ENCODE measurements at places on chromosomes 5 and 9.

- H3K4me3 ChIP-seq = no peak overlapping the region
- no peak for DNase-seq
- no peaks in the 10 kb centered on the region for H3K36me3 ChIP-seq
- H3K4me1 ChIP-seq = peaks cover 5% of the 10 kb centered on the region
Observed at GRCh38 chr9:135898634-135899407, 8.5 kb downstream of the CAMSAP1 start.

- DNase-seq = no peak
- H3K27ac ChIP-seq = no peak overlapping the region
- no peaks in the 10 kb centered on the region for H3K4me1 ChIP-seq
- H3K27me3 ChIP-seq = no peaks in the 10 kb centered on the region
- no peak overlapping the region for H3K4me3 ChIP-seq
Observed at GRCh38 chr5:54838843-54839242, 146.6 kb downstream of the ESM1 start.

GRCh38 chr9:2179567-2179966, 164.4 kb downstream of the SMARCA2 start:
- peaks cover 18% of the 10 kb centered on the region for H3K36me3 ChIP-seq
- no peaks in the 10 kb centered on the region for H3K4me1 ChIP-seq
- H3K27ac ChIP-seq = no peak overlapping the region
- no peaks in the 10 kb centered on the region for H3K27me3 ChIP-seq
- no peak for DNase-seq

GRCh38 chr5:142491270-142491669, 166.4 kb upstream of the SPRY4 start:
- H3K27me3 ChIP-seq = no peaks in the 10 kb centered on the region
- H3K4me3 ChIP-seq = no peak overlapping the region
- no peaks in the 10 kb centered on the region for H3K4me1 ChIP-seq

GRCh38 chr9:133754688-133755227, 16.6 kb upstream of the SARDH start:
- peaks cover 5% of the 10 kb centered on the region for H3K27me3 ChIP-seq
- H3K4me3 ChIP-seq = no peak overlapping the region
- no peak for DNase-seq
- no peak overlapping the region for H3K27ac ChIP-seq
- H3K36me3 ChIP-seq = no peaks in the 10 kb centered on the region
- no peaks in the 10 kb centered on the region for H3K4me1 ChIP-seq

GRCh38 chr9:16207161-16207560, 654.3 kb downstream of the CCDC171 start:
- no peaks in the 10 kb centered on the region for H3K27me3 ChIP-seq
- H3K27ac ChIP-seq = no peak overlapping the region
- H3K36me3 ChIP-seq = no peaks in the 10 kb centered on the region
- H3K4me1 ChIP-seq = no peaks in the 10 kb centered on the region

DNA sequence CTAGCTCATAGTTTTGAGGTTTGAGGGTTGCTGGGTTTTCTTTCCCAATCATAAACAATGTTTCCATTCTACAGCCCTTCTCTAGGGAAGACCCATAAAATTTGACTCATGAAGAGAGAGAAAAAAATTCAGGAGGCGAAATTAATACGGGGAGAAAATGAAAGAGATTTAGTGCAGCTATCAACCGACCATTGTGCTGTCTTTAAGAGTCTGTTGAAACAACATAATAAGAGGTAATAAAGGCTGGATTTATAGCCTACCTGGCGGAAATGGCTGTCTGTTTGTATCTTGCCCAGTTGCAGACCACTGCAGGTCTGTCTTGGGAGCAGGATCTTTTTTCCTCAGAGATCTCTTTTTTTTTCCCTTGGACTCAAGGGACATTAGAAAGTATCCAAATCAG, 66.9 kb downstream of the TLR4 start:
- no peak for DNase-seq
- no peaks in the 10 kb centered on the region for H3K36me3 ChIP-seq
- no peaks in the 10 kb centered on the region for H3K4me1 ChIP-seq

GRCh38 chr9:121085661-121086060, 10.9 kb downstream of the CNTRL start:
- no peak for DNase-seq
- no peaks in the 10 kb centered on the region for H3K27me3 ChIP-seq
- peaks cover 37% of the 10 kb centered on the region for H3K36me3 ChIP-seq
- no peaks in the 10 kb centered on the region for H3K4me1 ChIP-seq
- no peak overlapping the region for H3K4me3 ChIP-seq

GRCh38 chr9:92590377-92590776, 54.6 kb upstream of the ECM2 start:
- H3K4me1 ChIP-seq = no peaks in the 10 kb centered on the region
- H3K4me3 ChIP-seq = no peak overlapping the region
- no peaks in the 10 kb centered on the region for H3K36me3 ChIP-seq
- H3K27me3 ChIP-seq = no peaks in the 10 kb centered on the region
- no peak overlapping the region for H3K27ac ChIP-seq

DNA sequence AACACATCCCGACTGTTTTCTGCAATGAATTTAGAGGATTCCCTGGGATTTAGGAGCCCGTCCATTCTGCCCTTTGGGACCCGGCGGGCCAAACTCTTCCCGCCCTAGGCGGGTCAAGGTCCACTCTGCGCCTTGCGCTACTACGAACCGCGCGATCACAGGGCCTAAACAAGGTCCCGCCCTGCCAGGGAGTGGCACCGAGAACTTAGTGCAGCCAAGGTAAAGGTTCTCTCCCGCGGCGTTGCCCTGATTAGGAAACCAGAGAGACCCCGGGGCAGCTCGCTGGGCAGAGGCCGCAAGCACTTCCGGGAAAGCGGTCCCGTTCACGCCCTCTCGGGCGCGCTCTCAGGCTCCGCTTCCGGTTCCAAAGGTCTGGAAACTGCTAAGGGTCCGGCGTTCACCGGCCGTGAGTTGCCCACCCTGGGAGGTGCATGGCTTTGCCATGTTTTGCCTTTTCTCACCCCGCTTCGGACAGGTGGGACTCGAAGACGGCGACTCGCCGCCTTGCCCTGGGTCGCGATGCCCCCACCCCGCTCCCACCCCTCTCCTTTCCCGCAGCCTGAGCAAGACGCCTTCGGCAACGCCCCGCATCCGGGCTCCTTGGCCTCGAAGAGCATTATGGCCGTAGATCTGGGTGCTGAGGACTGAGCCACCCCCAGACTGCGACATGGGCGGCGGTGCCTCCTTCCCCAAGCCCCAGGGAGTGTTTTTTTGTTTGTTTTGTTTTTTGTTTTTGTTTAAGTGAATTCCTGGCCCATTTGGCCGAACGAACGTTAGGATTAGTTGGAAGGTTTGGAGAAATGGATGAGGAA, 23.4 kb downstream of the HNRNPK start:
- H3K4me3 ChIP-seq = peak overlapping the region; percentile 77
- DNase-seq = peak; percentile 12
- H3K27ac ChIP-seq = peak overlapping the region; percentile 64
- no peaks in the 10 kb centered on the region for H3K4me1 ChIP-seq
- no peaks in the 10 kb centered on the region for H3K27me3 ChIP-seq

GRCh38 chr5:160555971-160556631, 134.4 kb downstream of the PTTG1 start:
- no peak overlapping the region for H3K27ac ChIP-seq
- no peaks in the 10 kb centered on the region for H3K27me3 ChIP-seq
- DNase-seq = no peak
- no peaks in the 10 kb centered on the region for H3K36me3 ChIP-seq

- no peak for DNase-seq
- H3K4me3 ChIP-seq = no peak overlapping the region
- H3K4me1 ChIP-seq = no peaks in the 10 kb centered on the region
- no peaks in the 10 kb centered on the region for H3K27me3 ChIP-seq
- H3K27ac ChIP-seq = no peak overlapping the region
- H3K36me3 ChIP-seq = no peaks in the 10 kb centered on the region
Observed at GRCh38 chr9:69834591-69835184, 14.1 kb downstream of the CFAP95 start.

DNA sequence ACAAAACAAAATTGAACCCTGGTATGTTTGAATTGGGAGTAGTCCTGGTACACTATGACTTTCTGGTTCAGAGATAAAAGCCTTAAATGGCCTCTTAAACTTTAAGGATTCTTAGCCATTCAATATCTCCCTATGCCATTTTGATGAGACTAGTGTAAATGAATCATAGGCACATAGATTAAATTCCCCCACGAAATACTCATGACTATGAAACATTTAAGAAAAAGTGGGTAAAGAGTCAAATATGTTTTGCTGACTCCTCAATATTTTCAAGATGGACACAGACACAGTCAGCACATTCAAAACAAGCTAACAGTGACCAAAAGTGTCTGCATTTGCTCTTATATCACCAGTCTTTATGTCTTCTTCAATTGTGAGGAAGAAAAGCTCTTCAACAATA, 278.3 kb downstream of the PDE4D start:
- H3K27me3 ChIP-seq = no peaks in the 10 kb centered on the region
- no peak overlapping the region for H3K27ac ChIP-seq
- DNase-seq = no peak
- no peak overlapping the region for H3K4me3 ChIP-seq
- H3K4me1 ChIP-seq = no peaks in the 10 kb centered on the region
- H3K36me3 ChIP-seq = no peaks in the 10 kb centered on the region

DNA sequence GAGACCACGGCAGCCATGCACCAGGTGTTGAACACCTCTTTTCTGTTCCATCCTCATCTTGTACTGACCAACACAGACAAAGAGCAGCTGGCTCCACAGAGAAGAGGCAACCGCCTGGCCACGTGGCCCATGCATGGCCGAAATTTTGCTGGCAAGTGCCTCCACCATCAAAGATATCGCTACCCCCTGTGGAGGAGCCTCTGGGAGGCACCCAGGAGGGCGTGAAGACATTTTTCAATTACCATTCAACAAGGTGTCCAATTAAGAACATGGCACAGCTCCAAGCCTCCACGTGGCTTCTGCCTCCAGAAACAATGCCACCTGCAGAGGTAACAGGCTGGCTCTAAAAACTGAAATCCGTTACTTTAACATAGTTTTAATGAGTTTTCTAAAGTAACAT, 54.4 kb upstream of the CKS2 start:
- no peaks in the 10 kb centered on the region for H3K4me1 ChIP-seq
- no peak overlapping the region for H3K4me3 ChIP-seq
- H3K27me3 ChIP-seq = no peaks in the 10 kb centered on the region
- H3K36me3 ChIP-seq = no peaks in the 10 kb centered on the region
- DNase-seq = no peak

GRCh38 chr5:8701251-8701650, 832.3 kb downstream of the MTRR start:
- no peaks in the 10 kb centered on the region for H3K27me3 ChIP-seq
- no peaks in the 10 kb centered on the region for H3K4me1 ChIP-seq
- H3K27ac ChIP-seq = no peak overlapping the region
- no peak for DNase-seq

DNA sequence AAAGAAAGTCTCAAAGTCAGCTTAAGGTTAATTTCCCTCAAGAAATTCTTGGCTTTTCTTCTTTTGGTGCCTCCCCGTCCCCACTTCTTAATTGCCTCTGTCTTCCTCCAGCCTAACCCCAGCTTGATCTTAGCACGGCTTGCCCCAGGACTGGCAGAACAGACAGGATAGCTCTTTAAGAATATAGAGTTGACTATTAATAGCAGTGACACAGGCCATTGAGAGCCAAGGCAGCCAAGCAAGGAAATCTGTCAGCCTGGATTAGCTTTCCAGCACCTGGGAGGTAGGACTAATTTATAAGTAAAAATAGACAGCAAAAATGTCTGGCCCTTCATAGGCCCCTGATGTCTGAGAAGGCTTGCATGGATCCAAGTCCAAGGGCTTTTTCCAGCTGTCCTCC, 384.6 kb upstream of the SLC30A5 start:
- no peak overlapping the region for H3K4me3 ChIP-seq
- DNase-seq = no peak
- no peak overlapping the region for H3K27ac ChIP-seq
- no peaks in the 10 kb centered on the region for H3K27me3 ChIP-seq
- H3K4me1 ChIP-seq = no peaks in the 10 kb centered on the region

DNA sequence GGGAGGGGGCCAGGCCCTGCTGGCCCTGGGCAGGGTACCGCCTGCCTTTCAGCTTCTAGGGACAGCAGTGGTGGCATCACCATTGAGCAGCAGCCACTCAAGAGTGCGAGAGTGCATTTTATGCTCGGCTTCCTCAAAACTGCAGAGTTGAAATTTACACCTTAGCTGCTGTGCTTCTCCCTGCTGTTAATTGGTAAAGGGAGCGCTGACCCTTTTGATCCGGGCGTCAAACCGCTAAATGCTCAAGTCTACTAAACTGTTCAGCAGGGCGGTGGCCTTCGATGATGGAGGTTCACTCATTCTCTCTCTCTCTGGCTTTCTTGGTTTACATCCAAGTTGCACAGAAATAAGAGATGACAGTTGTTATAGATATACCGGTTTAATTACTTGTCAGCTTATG, 368.6 kb upstream of the IRX2 start:
- H3K36me3 ChIP-seq = no peaks in the 10 kb centered on the region
- no peaks in the 10 kb centered on the region for H3K4me1 ChIP-seq
- H3K27me3 ChIP-seq = no peaks in the 10 kb centered on the region

GRCh38 chr9:121073038-121073437, 1.7 kb upstream of the CNTRL start:
- peaks cover 7% of the 10 kb centered on the region for H3K4me1 ChIP-seq
- no peak overlapping the region for H3K27ac ChIP-seq
- no peaks in the 10 kb centered on the region for H3K27me3 ChIP-seq
- H3K4me3 ChIP-seq = no peak overlapping the region
- no peaks in the 10 kb centered on the region for H3K36me3 ChIP-seq
- DNase-seq = no peak

DNA sequence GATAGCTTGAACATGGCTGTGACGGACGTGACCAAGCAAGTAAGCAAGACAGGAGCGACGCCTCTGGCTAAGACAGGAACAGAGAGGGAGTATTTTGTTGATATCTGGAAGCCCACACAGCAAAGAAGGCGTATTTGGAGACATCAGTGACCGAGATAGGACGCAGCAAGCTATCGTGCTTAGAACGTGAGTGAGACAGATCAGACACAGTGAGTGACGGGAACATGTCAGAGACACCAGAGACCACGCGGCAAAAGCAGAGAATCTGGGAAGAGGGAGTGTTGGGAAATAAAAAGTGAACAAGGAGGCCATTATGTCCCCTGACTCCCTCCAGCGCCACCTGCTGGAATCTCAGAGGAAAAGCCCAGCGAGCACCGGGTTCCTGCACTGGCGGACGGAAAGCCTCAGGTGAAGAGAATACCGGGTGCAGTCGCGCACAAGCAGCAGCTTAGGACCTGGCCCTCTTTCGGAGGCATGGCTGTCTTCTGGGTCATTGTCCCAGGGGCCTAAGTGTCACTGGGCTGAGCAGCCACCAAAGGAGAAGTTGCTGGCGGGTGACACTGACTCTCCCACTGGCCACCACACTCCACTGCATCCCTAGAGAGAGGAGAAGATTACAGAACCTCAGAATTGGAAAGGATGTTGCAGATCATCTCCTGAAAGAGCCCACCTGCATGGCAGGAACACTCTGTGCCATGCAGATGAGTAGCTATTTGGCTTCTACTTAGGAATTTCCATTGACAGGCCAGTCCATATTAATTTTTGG, 99.1 kb downstream of the FBXO38 start:
- DNase-seq = peak; percentile 16
- H3K4me1 ChIP-seq = no peaks in the 10 kb centered on the region
- H3K4me3 ChIP-seq = no peak overlapping the region
- H3K27ac ChIP-seq = no peak overlapping the region
- no peaks in the 10 kb centered on the region for H3K27me3 ChIP-seq

Data from effector memory CD4-positive, alpha-beta T cell (primary cell).